ENCODE measurements at places on chromosomes 11 and 22. TPM values are rescaled to one million over a fixed set of nuclear protein-coding genes. Genes with fewer than 3 reads are reported as not detected.

The ESAM gene
- total RNA-seq = 13.5 TPM

DNA sequence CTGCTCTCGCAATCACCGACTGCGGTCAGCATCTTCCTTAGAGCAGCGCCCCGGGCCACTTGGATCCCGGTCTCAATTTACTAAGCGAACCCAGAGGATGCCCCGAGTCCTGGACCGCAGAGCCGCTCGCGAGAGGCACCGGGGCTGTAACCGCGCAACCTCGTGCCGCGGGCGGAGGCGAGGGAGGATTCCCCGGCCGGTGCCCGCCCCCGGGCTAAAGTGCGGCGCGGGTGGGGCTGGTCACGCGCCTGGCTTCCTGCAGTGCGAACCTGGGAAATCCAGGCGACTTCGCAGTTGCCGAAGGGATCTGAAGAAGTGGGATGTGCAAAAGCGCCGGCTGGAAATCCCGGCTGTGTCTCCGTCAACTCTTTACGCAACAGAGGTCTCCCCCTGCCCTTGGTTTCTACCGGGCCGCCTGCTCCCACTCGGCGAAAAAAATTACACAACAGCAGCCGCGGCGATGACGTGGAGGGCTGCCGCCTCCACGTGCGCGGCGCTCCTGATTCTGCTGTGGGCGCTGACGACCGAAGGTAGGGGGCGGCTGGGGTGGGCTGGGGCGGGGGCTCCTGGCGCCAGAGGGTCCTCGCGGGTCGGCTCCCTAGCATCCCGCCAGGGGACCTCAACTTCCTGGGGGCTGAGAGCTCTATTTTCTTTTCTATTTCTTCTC lies at the start of gene NCR3LG1:
Gene NCR3LG1, plus strand, starts transcription at position 291 of the 667 bp plus-strand sequence. Its CDS starts 170 bp downstream, at position 461.
- peak; percentile 46 for DNase-seq

The PRG3 gene
- not detected for total RNA-seq

DNA sequence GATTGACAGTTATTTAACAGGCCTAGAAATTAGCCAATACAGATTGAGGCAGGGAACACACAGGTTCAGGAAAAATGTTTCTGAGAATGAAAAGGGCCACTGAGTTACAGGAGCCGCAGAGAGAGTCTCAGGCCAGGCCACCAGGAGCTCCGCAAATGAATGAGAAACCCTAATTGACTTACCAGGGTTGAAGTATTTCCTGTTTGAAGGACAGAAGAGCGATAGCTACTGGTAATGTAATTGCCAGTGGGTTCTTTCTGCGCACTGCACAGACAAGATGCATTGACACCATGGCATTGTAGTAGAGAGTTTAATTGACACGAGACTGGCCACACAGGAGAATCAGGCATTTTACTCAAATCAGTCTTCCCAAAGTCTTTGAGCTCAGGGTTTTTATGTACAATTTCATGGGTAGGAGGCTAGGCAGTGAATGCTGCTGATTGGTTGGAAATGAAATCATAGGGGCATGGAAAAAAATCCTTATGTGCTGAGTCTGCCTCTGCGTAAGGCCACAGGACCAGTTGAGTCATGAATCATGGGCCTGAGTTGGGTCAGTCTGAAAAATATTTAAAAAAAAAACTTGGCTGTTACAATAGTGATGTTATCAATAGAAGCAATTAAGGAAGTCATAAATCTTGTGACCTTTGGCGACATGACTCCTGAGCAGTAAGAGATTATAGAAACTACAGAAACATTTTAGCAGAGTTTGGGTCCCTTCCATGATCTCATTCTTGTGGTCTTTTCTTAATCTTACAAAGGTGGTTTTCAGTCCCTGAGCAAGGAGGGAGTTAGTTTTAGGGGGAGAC lies 203.8 kb downstream of the CASP12 start:
- DNase-seq = no peak
